B cell (primary cell): ENCODE measurements at places on chromosomes 2 and 18. TPM values are rescaled to one million over a fixed set of nuclear protein-coding genes. Genes with fewer than 3 reads are reported as not detected.

The DPP4 gene
- polyA plus RNA-seq, result 0.18 and 0.20 TPM in 2 replicates

The CTNNA2 gene
- polyA plus RNA-seq, result not detected in 2 replicates

The C2orf80 gene
- polyA plus RNA-seq, result not detected in 2 replicates

- no peak overlapping the region for H3K27ac ChIP-seq
- no peaks in the 10 kb centered on the region for H3K4me1 ChIP-seq
- H3K27me3 ChIP-seq, result no peaks in the 10 kb centered on the region
These were observed 65.2 kb downstream of the COPS8 start for GRCh38 chr2:237150831-237151375.

DNA sequence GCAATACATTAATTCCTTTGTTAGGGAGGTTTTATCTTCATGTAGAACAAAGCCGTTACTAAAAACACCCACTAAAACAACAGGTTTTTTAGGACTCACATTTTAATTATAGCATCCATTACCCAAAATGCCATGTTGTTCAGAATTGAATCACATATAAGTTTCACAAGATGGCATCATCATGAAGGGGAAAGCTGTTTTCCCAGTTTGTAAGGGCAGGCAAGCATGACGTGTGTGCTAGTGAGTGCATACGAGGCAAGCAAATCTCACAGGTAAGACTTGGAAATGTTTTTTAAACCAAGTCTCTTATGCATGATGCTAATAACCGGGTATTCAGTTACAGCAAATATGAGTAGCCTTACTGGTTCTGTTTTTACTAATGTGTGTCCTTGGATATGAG, 111.8 kb upstream of the NFATC1 start:
- H3K4me3 ChIP-seq, result no peak overlapping the region
- peaks cover 4% of the 10 kb centered on the region for H3K36me3 ChIP-seq
- no peak overlapping the region for H3K27ac ChIP-seq
- no peaks in the 10 kb centered on the region for H3K27me3 ChIP-seq

DNA sequence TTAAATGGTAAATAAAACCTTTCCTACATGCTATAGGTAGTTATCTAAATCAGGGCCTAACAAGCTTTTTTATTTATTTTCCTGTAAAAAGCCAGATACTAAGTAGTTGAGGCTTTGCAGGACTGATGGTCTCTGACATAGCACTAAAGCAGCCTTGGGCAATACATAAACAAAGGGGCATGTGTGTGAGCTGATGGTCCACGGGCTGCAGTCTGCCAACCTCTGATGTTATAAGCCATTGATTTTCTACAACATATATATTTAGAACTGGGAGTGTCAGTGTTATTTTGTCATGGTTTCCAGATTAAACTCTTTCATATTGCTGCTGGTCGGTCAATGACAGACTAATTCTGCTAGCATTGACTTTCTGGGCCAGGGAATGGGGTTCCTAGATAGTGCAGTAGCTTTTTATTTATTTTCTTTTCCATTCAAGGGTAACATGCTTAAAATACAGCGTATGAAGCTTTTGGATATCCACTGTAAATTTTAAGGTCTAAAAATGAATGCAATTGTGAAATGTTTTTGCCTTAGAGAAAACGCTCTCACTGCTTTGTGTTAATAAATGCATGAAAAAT, 134.0 kb downstream of the NEDD4L start:
- H3K4me1 ChIP-seq, result no peaks in the 10 kb centered on the region
- H3K36me3 ChIP-seq, result no peaks in the 10 kb centered on the region
- no peak overlapping the region for H3K4me3 ChIP-seq
- H3K27ac ChIP-seq, result no peak overlapping the region
- DNase-seq, result no peak

- H3K36me3 ChIP-seq, result no peaks in the 10 kb centered on the region
- DNase-seq, result no peak
- no peak overlapping the region for H3K4me3 ChIP-seq
- no peak overlapping the region for H3K27ac ChIP-seq
- H3K27me3 ChIP-seq, result no peaks in the 10 kb centered on the region
These were observed 66.8 kb upstream of the FZD7 start for GRCh38 chr2:201966691-201967438.

DNA sequence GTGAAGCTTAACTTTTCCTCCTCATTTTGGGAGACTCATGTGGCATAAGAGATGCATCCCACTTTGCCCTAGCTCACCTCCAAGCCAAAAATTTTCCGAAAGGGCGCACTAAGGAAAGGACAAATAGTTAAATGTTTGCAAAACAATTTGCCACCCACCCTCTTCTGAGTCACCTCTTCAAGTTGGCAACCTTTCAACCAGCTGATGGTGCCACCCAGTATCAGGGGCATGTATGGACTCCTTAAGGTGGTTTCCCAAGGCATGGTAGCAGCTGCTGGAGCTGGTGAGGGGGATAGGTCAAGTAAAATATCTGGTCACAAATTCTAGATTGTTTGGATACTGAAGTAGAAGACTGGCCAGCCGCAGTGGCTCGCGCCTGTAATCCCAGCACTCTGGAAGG, 17.2 kb upstream of the ITGAV start:
- H3K4me3 ChIP-seq, result no peak overlapping the region
- DNase-seq, result no peak
- no peak overlapping the region for H3K27ac ChIP-seq
- H3K27me3 ChIP-seq, result no peaks in the 10 kb centered on the region
- no peaks in the 10 kb centered on the region for H3K4me1 ChIP-seq
